ENCODE measurements at places on chromosomes 4 and X.

- DNase-seq = no peak
These were observed 116.9 kb downstream of the STPG2 start for GRCh38 chr4:98026362-98026761.

- DNase-seq = no peak
These were observed 80.9 kb downstream of the FNIP2 start for GRCh38 chr4:158849681-158850080.

- DNase-seq = no peak
These were observed 33.5 kb downstream of the TRMT44 start for GRCh38 chr4:8473920-8474590.

- DNase-seq = no peak
These were observed 580.2 kb downstream of the MID1IP1 start for GRCh38 chrX:39381422-39381821.

DNA sequence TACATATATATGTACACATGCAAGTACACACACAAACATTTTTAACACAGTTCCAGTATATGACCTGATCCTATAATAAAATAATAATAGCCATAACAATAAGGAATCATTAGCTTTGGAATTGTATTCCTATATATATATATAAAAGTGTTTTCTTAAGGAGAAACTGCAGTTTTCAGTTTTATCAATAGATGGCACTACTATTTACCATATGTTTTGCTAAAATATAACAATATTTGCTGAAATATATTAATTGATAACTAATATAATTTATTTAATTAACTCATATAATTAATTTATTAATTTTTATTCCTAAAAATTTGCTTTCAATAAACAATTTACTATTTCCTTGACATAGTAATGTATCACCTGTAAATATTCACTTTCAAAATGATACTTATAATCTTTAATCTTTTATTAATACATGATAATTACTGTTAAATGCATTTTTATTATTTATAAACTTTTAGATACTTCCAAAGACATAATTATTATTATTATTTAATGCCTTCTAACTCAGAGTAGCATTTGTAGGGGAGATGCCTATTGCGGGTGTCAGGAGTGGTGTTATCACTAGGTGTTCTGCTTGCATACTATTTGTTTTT, 599.5 kb downstream of the FSTL5 start:
- DNase-seq = no peak

GRCh38 chrX:124226129-124226528, 106.3 kb upstream of the TEX13D start:
- DNase-seq = no peak

DNA sequence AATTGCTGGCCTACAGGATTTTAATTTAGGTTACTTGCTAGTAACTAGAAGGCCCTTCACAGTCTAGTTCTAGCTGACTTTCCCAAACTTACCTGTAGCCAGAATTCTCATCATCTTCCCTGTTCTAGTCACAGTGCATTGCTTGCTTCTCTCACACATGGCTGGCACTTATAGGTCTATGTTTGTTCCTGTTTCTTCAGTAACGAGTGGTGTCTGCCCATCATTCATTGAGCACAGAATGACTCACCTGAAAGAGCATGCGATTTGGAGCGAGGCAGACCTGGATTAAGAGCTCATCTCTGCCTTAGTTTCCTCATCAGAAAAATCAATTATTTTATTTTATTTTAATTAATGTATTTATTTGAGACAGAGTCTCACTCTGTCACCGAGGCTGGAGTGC, 201.7 kb upstream of the ANK2 start:
- no peak for DNase-seq

- no peak for DNase-seq
These were observed 14.8 kb upstream of the LAP3 start for GRCh38 chr4:17562157-17562556.

DNA sequence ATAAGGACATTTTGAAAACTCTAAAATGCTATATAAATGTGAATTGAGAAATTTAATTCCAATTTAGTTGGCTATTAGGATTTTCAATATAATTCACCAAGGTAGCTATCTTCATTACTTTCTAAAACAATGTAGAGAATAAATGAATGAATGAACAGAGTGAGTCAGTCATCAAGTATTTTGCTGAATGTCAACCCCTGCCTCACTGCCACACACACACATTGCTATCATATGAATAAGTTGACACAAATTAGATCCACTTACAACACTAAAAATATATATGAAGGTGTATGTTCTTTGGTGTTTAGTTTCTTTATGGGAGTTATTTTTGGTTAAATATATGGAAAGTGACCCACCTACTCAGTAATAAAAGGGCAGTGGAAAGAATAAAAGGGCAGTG, 141.4 kb upstream of the SMIM10 start:
- DNase-seq = no peak

- no peak for DNase-seq
These were observed 303.8 kb upstream of the TENM3 start for GRCh38 chr4:181939199-181939945.

GRCh38 chrX:130716781-130717413, 186.1 kb downstream of the ENOX2 start:
- no peak for DNase-seq

DNA sequence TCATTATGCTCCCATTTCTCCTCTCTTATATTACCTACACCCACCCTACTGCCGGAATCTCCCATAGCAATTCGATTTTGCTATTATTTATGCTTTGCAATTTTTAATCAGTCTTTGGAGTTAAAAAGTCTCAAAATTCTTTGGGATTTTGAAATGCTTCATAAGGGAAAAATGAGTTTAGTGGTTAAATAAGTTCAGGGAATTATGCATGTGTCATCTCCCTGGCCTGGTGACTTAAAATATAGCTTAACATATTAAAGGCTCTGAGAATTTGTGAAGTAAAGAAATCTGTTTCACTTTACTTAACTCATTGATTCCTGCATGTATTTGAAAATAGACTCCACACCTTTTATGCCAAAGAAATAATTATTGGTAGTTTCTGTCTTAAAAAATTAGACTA, 185.1 kb upstream of the DIPK2B start:
- DNase-seq = no peak

DNA sequence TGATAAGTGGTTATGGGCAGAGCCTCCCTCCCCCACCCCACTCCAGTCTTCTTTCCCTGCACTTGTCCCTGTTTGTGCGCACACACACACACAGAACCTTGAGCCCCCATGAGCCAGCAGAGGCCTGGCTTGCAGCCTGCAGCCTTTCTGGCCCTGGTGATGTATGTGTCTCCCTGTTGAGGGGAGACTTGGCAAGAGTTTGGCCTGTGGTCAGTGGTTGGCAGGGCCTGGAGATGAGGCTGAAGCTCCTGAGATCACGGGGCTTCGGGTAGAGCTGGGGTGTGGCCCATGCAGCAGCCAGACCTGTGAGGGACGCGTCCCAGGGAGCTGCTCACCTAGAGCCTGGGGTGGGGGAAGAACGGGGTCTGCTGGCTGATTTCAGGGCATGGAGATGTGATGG, 2.3 kb downstream of the GPR173 start:
- DNase-seq = no peak

GRCh38 chrX:155434906-155435743, 23.3 kb downstream of the F8A3 start:
- DNase-seq = no peak

DNA sequence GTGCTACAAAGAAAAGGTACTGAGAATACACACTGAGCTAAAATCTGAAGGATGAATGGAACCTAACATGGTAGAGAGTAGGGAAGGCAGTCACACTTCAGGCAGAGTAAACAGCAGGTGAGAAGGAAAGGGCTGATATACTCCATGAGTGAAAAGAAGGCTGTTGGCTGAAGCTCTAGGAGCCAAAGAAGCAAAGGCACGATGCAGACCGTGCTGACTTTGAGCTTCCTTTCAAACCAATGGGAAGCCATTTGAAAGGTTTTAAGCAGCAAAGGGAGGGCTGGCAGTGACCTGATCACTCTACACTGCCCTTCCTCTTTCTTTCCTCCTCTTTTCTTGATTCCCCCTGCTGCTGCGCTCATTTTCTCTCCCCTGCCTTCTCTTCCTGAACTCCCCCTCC, 66.4 kb downstream of the TMEM154 start:
- no peak for DNase-seq
